SK-MEL-5 (cell line): ENCODE measurements at places on chromosomes 5 and 9.

DNA sequence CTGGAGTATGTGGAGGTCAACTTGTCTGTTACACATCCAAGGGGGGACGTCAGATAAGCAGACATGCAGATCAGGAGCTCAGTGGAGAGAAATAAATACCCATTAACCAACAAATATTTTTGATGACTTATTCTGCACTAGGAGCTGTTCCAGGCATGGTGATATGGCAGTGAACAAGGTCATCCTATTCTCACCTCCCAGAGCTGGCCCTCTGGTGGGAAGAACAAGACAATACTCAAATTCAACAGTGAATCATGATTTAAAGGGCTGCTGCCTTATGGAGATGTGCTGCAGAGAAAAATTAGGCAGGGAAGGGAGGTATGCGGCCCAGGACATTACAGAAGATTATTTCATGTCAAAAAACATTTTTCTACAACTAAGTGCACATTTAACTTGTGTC, 36.5 kb downstream of the SYK start:
- DNase-seq = peak; percentile 13

DNA sequence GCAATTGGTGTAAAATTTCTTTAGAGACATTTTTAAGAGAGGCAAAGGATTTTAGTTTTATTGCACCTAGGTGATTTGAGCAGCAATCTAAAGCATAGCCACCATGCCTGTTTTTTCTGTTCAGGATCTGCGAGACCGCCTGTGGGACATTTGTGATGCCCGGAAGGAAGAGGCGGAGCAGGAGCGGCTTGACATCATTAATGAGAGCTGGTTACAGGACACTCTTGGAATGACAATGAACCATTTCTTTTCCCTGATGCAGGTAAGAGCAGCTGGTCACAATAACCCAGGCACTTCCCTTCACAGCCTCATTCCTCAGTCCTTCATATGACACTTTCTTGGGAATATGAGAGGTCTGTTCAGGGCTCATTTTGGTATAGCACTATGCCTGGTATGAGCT, 103.2 kb upstream of the IL7R start:
- no peak for DNase-seq

GRCh38 chr9:92254381-92255337, 38.8 kb downstream of the IARS1 start:
- DNase-seq = no peak

GRCh38 chr9:129586685-129587084, 34.2 kb downstream of the C9orf50 start:
- DNase-seq = no peak

- DNase-seq = no peak
Measured at GRCh38 chr9:104092875-104093600, 1.1 kb upstream of the SMC2 start.

DNA sequence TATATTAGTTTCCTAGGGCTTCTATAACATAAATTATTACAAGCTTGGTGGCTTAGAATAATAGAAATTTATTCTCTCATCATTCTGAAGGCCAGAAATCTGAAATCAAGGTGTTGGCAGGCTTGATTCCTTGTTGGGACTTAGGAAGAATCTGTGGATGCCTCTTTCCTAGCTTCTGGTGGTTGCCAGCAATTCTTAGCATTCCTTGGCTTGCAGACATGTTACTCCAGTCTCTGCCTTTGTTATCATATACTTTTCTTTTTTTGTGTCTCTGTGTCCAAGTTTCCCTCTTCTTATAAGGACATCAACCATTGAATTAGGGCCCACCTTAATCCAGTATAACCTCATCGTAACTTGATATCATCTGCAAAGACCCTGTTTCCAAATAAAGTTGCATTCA, 31.4 kb downstream of the CTNNA1 start:
- DNase-seq = no peak
